ENCODE measurements at places on chromosomes 16 and 17.
A peak's percentile ranks its signal among the peaks of the same experiment; 100 is the strongest.

DNA sequence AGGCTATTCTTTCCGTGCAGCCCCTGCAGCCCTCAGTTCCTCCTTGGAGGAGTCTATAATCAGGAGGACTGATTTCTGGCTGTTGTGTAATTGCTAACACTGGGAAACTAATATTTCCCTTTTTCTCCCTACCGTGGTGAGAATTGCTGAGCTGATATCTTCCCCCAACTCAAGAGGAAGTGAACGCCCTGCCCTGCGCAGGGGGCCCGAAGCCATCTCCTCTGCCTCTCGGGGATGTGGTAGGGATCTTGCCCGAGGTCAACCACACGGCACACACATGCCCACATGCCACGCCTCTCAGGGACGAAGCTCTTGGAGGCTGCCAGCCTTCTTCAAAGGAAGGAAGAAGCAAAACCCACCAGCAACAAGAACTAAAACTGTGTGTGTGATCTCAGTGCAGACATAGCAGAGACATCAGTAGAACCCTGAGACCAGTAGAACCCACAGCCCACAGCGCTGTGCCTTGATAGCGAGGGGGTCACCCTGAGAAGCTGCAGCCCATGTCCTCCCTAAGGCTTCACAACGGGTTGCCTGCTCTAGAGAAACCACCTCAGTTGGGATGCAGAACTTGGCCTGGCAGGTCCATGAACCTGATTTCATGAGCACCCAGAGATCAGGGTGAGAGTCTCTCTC lies 8.9 kb upstream of the ULK2 start:
- DNase-seq: no peak

- DNase-seq: no peak
Measured at GRCh38 chr16:89013692-89014402, 36.8 kb upstream of the CBFA2T3 start.

GRCh38 chr17:9272501-9273200 lies 251.3 kb downstream of the NTN1 start:
- no peak for DNase-seq

GRCh38 chr17:57375040-57375769 lies 118.9 kb downstream of the MSI2 start:
- no peak for DNase-seq

DNA sequence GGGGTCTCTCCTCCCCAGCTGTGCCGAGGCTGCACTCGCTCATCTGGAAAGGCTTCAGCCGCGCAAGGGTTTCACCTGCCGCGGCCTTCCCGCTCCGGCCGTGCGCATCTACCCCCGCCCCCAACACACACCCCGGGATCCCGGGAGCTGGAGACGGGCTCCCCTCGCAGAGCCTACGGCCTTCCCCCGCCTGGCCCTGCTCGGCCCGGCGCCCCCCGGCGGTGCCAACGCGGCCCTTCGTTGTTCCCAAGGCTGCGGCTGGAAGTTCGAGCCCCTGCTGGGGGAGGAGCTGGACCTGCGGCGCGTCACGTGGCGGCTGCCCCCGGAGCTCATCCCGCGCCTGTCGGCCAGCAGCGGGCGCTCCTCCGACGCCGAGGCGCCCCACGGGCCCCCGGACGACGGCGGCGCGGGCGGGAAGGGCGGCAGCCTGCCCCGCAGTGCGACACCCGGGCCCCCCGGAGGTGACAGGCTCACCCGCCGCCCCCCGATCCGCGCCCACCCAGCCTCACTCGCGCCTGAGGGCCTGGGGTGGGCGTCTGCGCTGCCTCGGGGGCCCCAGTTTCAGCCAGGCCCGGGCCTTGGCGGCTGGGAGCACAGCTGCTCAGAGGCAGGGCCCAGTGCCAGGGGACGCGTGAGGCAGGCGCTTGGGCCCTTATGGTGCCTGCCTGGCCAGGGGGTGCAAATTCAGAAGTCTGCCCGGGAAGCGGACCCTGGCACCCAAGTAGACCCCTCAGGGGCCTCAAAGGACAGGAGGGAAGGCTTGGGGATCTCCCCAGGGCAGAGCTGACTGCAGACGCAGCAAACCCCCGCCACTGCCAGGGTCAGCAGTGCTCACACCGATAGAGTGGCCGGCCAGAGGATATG lies 11.2 kb downstream of the GALK1 start:
- no peak for DNase-seq

GRCh38 chr17:56436142-56436541 lies 157.4 kb upstream of the NOG start:
- no peak for DNase-seq

GRCh38 chr16:53966821-53967571 lies 263.0 kb downstream of the FTO start:
- no peak for DNase-seq

GRCh38 chr17:37490638-37491614 lies 1.2 kb downstream of the DUSP14 start:
- DNase-seq: peak; percentile 76

DNA sequence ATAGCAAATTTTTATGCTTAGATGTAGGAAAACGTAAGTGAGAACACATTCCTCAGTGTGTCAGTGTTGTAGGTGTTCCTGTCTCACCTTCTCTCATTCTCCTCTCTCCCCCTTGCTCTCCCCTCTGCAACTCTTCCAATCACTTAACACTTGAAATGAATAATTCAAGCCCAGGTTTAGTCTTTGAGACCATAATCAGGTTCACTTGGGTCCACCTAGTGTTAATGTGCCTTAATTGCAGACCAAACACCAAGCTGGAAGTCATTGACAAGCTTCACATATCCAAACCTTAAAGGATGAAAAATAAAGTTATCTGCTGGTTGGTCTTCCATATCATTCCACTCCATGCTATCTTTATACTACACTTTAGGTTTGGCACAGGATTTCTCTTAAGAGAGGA lies 37.0 kb downstream of the STXBP4 start:
- no peak for DNase-seq

- DNase-seq: no peak
Measured at GRCh38 chr17:47955497-47956461, 1.9 kb downstream of the PRR15L start.

DNA sequence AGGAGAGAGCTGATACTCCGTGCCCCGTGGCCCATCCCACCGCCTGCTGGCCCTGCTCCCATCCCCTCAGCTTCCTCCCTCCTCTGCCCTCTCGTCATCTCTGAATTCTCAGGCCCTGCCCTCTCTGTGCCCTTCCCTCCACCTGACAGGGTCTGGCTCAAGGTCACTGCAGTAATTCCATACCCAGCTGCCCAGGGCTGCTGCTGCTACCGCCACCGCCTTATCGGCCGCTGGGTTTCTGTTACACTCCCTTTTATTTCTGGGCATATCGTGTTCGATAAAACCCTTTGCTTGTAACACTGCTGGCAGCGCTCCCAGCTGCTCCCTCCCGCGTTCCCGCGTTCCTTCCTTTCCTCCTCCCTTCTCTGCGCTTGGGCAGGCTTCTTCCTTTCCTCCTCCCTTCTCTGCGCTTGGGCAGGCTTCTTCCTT lies 1.2 kb downstream of the EPN3 start:
- no peak for DNase-seq

DNA sequence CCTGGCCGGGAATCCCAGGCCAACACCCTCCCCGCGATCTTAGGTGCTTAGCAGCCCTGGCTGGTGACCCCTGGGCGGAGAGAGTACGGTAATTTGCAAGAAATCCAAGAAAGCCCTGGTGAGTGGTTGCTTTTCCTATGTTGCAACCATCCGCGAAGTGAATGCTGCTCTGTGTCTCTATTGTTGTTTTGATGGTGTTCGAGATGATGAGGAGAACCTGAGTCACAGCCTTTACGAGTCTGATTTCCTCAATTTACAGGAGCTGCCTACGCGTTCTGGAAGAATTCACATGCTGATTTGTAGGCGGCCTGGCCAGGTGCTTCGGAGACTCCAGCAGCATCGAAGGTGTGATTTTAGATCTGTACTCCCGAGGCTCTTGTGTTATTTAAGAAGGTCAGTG lies 63.3 kb downstream of the TMEM235 start:
- DNase-seq: no peak

DNA sequence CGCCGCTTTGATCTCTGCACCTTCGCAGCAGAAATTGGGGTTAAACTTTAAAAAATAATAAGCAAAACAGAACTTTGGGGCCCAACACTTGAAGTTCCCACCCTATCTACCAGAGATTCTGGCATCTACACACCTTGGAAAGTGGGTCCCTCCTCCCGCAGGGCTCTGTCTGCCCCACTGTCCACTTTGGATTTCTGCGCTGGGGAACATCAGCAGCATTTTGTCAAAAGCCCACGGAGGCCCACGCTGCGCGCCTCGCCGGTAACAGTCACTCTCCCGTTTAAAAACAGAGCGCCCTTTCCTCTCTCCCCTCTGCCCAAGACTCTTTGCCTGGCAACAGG lies 725 bp upstream of the WNT9B start:
- DNase-seq: no peak

- no peak for DNase-seq
Measured at GRCh38 chr17:16989953-16990860, 18.3 kb upstream of the TNFRSF13B start.

DNA sequence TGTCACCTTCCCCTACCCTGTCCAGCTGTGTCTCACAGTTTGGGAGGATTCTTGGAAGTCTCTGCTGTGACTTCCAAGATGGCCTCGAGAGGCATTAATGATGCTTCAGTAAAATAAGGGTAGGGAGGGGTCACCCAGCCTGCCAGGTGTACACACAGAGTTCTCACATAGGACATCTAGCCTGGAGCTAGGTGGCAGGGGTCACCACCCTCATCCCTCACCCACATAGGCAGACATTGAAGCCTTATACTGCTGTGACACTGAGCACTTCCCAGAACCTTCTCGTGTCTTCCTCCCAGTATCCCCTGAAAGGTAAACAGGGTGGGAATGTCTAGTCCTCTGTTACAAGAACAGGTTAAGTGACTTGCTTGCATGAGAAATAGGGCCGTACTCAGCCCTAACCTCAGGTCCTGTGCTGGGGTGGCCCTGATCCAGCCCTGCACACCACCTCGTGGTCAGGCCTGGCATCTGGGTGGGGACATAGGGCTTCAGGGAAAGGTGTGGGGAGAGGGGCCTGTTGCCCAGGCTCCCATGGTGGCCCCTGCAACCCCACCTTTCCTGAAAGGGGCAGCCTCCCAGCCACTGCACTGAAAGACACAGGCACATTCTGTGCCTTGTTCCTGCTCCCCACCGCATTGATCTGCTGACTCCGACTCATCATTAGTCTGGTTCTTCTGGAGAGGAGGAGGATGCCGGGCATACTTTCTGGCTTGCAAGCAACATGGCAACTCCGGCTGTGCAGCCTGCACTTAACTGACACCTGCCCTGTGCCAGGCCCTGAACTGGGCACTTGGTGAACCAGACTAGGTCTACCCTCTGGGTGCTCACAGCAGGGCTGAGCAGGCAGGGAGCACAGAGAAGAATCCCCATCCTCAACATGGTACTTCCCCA lies 3.6 kb upstream of the MMP15 start:
- peak; percentile 42 for DNase-seq

DNA sequence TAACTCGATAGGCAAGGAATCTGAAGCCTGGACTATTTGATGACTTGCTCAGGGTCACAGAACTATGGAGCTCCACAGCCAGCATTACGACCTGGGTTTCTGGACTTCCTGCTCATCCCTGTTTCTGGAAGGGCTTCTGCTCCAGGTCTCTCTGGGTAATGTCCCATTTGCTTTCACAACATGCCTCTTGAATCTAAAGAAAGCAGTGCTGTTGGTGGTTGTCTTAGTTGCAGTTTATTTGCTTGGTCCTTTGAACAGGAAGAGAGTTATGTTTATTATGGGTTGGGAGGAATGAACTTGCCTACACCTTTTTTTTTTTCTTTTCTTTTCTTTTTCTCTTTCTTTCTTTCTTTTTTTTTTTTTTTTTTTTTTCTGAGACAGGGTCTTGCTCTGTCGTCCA lies 84.8 kb downstream of the PITPNC1 start:
- DNase-seq: no peak

- DNase-seq: no peak
Measured at GRCh38 chr16:73921295-73921694, 375.3 kb upstream of the PSMD7 start.

DNA sequence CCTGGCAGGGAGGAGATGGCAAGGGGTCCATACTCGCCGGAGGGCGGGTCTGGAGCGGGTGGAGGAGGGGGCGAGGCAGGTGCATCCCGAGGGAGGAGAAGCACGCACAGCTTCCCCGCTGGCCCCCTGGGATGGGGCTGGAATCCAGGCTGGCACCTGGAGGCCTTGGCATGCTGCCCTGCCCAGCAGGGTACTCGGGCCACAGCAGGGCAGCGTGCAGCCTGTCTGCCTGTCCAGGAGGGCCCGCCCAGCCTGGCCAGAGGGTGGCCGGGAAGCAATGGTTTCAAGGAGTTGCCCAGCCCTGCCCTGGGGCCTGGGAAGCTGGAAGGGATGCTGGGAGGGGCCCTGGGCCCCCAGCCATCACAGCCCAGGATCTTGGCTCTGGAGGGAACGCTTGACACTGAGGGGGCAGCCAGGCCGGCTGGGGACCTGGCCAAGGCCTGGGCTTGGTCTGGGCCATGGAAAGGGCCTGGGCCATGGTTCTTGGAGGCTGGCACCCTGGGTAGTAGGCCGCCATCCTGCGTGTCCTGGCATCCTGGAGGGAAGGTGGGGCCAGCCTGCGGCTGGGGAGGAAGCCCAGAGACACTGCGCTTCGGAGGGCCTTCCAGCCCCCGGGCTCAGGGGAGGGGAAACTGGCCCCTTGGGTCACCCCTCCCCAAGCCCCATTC lies 1.1 kb downstream of the GLIS2 start:
- no peak for DNase-seq

DNA sequence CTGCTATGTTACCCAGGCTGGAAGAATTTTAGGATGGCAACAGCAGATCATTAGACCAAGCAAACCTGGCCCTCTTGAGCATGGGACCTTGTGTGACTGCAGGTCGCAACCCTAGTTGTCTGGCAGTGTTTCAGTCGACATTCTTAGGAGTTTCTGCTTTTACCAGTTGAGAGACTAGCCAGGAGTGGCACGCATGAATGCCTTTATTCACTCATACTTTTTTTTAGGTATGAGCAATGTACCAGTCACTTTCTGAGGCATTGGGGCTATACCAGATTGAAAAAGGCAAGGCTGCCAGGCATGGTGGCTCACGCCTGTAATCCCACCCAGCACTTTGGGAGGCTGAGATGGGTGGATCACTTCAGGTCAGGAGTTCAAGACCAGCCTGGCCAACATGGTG lies 28.2 kb upstream of the HAS3 start:
- DNase-seq: no peak

- peak; percentile 25 for DNase-seq
Measured at GRCh38 chr16:85992359-85992758, 93.4 kb downstream of the IRF8 start.

GRCh38 chr16:3949287-3949686 lies 68.8 kb upstream of the CREBBP start:
- DNase-seq: no peak

DNA sequence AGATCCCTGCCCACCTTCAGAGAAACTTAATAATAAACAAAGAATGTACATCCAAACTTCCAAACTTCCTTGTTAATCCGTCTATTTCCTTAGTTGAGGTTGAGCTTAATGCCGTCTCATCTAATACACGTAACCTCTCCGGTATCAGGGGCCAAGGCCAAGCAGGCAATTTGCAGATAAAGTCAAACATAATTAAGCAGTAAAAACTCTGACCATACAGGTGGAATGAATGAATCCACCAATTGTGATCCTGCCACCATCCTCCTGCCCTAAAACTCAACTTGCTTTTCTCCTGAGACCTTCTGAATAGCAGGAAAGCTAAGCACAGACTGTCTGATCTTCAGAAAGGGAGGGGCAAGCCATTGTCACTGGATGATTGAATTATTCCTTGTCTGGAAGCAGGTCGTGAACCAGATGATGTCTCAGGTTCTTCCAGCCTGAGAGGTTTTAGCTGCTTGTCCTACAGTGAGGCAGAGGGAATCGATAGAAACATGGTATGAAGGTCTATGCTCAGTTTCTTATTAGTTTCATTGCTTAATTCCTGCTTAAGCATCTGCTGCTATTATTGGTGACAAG lies 1111.8 kb upstream of the EEF2KMT start:
- DNase-seq: no peak
